ENCODE measurements at places on chromosomes 12 and 14. TPM values are rescaled to one million over a fixed set of nuclear protein-coding genes. Genes with fewer than 3 reads are reported as not detected.

MAX gene
- 49.7 TPM for total RNA-seq

SPTB gene
- under 0.01 TPM for total RNA-seq

KCNK10 gene
- not detected for total RNA-seq

BICDL1 gene
- total RNA-seq: 0.38 TPM

KLRC2 gene
- not detected for total RNA-seq

PPP1R36 gene
- total RNA-seq: 0.28 TPM

SLCO1A2 gene
- under 0.01 TPM for total RNA-seq

ISM2 gene
- 3.1 TPM for total RNA-seq

LGR5 gene
- total RNA-seq: 1.7 TPM

SLC5A8 gene
- total RNA-seq: not detected

VDR gene
- 3.8 TPM for total RNA-seq

TAS2R30 gene
- total RNA-seq: 4.2 TPM

MLXIP gene
- 11.9 TPM for total RNA-seq

SOX5 gene
- 4.8 TPM for total RNA-seq

GZMB gene
- total RNA-seq: not detected

CFAP73 gene
- total RNA-seq: not detected

Measured in regular cardiac myocyte (primary cell).